ENCODE measurements at places on chromosomes 2 and 18. TPM values are rescaled to one million over a fixed set of nuclear protein-coding genes. Genes with fewer than 3 reads are reported as not detected.

- DNase-seq: no peak
- no peak overlapping the region for H3K27ac ChIP-seq
- H3K27me3 ChIP-seq: peaks cover 8% of the 10 kb centered on the region
- no peak overlapping the region for H3K4me3 ChIP-seq
- peaks cover 7% of the 10 kb centered on the region for H3K4me1 ChIP-seq
- H3K36me3 ChIP-seq: no peaks in the 10 kb centered on the region
These were observed 219.6 kb downstream of the ANAPC1 start for GRCh38 chr2:111664275-111664850.

DNA sequence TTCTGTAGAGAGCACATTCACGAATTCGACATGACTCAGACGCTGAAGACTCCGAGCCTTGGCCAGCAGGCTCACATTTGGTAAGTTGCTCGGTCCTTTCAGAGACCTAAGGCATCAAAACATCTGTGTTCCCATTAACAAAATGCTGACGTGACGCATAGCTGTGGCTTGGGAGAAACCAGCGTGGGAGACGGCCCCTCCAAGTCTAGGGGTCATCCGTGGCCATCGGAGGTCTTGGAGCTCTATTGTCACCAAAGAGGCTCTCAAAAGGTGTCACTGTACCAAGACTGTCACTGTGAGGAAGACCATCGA lies 14.9 kb downstream of the FBLN7 start:
- DNase-seq: no peak
- H3K36me3 ChIP-seq: no peaks in the 10 kb centered on the region
- peaks cover 29% of the 10 kb centered on the region for H3K4me1 ChIP-seq
- no peak overlapping the region for H3K4me3 ChIP-seq
- no peak overlapping the region for H3K27ac ChIP-seq

DNA sequence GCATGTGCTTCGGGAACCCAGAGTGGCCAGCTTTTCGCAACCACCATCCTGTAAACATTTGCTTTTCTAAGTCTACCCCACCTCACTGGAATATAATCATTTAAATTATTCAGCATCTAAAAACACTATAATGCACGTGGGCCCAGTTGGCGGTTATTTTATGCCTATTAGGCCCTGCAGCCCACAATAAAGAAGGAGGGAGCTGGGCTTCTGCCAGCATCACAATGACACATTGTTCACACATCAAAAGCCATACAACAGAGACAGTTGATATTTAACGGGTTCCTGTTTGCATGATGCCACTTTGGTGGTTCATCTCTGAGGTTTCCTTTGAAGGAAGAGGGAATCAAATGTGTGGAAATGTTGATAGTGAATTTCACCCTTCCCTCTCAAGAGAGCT lies 916.0 kb upstream of the CELF4 start:
- no peaks in the 10 kb centered on the region for H3K27me3 ChIP-seq
- no peaks in the 10 kb centered on the region for H3K4me1 ChIP-seq
- H3K4me3 ChIP-seq: no peak overlapping the region
- DNase-seq: no peak

DNA sequence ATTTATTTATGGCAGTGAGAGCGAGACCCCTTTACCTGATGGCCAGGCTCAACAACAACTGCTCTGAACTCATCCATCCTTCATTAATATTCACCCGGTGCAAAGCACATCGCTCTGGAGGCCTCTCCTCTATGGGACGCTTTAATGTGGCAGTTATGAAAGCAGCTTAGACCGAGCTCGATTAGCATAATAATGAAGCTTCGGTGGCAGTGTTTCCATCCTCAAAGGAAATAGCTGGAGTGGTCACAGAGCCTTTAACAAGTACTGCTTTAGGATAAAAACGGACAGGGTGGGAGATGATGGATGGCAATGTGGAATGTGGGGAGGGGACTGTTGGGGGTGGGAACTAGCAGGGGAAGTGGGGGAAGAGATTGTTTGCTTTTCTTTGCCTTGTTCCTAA lies 243.9 kb downstream of the SLC4A3 start:
- no peaks in the 10 kb centered on the region for H3K4me1 ChIP-seq
- no peak overlapping the region for H3K4me3 ChIP-seq
- H3K27me3 ChIP-seq: peaks cover 3% of the 10 kb centered on the region
- H3K27ac ChIP-seq: no peak overlapping the region

DNA sequence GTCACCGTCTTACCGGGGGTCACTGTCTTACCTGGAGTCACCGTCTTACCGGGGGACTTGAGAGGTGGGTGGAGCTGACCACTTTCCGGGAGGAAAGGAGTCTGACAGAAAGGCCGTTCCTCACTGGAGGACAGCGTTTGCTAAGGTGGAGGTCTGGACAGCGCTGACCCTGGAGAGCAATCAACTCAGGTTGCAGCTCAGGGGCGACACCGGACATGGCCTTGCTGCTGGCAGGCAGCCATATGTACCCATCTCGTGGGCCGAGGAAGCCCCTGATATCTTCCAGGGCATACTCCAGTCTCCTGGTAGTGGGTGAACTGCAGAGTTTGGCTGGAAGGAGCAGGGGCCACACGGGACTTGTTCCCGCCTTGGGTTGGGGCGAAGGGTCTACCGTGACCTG lies 234.6 kb upstream of the MYT1L start:
- no peak for DNase-seq
- H3K27me3 ChIP-seq: no peaks in the 10 kb centered on the region
- no peaks in the 10 kb centered on the region for H3K4me1 ChIP-seq
- no peaks in the 10 kb centered on the region for H3K36me3 ChIP-seq
- H3K4me3 ChIP-seq: no peak overlapping the region
- H3K27ac ChIP-seq: no peak overlapping the region

DNA sequence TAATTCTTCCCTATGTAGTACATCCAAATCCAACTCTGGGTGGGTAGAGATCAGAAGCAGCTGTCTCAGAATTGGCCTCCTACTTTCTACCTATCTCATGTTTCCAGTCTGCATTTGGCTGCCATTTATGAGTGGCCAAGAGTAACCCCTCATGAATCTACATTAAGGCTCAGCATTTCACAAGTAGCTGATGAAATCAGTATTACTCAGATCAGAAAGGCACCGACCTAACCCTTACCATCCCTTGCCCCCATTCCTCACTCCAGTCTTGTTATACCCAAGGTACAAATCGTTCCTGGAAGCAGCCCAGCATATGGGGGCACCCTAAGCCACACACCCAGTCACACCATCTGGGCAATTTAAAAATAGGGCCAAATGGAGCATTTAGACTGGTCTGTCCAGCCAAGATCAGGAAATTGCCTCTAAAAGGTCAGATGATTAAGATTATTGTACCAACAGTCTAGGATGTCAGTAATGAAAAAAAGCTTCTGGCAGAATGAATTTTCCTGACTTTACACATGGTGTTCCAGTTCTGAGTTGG lies 37.1 kb downstream of the CD28 start:
- H3K4me3 ChIP-seq: no peak overlapping the region
- H3K27ac ChIP-seq: peak overlapping the region; percentile 37
- H3K36me3 ChIP-seq: peaks cover 15% of the 10 kb centered on the region
- no peaks in the 10 kb centered on the region for H3K27me3 ChIP-seq
- no peak for DNase-seq
- peaks cover 64% of the 10 kb centered on the region for H3K4me1 ChIP-seq

- H3K36me3 ChIP-seq: no peaks in the 10 kb centered on the region
- no peak overlapping the region for H3K4me3 ChIP-seq
- DNase-seq: no peak
- H3K4me1 ChIP-seq: no peaks in the 10 kb centered on the region
- no peak overlapping the region for H3K27ac ChIP-seq
- peaks cover 3% of the 10 kb centered on the region for H3K27me3 ChIP-seq
These were observed 270.6 kb downstream of the BCL11A start for GRCh38 chr2:60282886-60283285.

DNA sequence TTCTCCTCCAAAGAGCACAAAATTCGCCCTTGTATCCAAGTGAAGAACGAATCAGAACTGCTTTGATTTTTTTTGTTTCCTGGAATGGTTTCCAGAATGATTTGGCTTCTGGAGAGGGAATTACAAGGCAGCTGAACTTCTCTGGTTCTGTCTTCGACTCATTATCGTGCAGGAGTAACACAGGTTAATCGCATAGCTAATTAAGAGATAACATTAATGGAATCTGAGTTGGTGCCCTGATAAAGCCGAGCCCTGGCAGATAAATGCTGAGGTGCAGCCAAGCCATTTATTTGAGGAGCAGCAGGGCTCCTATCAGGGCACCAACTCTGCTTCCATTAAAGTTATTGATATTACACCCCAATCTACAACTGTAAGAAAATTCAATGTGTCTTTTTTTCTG lies 433.7 kb downstream of the ZNF521 start:
- H3K27ac ChIP-seq: no peak overlapping the region
- no peaks in the 10 kb centered on the region for H3K4me1 ChIP-seq
- DNase-seq: no peak
- peaks cover under 1% of the 10 kb centered on the region for H3K27me3 ChIP-seq
- no peaks in the 10 kb centered on the region for H3K36me3 ChIP-seq

- no peak for DNase-seq
- no peak overlapping the region for H3K27ac ChIP-seq
- no peak overlapping the region for H3K4me3 ChIP-seq
- H3K36me3 ChIP-seq: no peaks in the 10 kb centered on the region
- H3K27me3 ChIP-seq: no peaks in the 10 kb centered on the region
These were observed 243.3 kb upstream of the KCNJ3 start for GRCh38 chr2:154455166-154455565.

GRCh38 chr2:141942006-141942789 lies 188.6 kb downstream of the LRP1B start:
- H3K4me3 ChIP-seq: no peak overlapping the region
- no peak for DNase-seq
- H3K27ac ChIP-seq: no peak overlapping the region
- H3K4me1 ChIP-seq: no peaks in the 10 kb centered on the region
- no peaks in the 10 kb centered on the region for H3K27me3 ChIP-seq

GRCh38 chr2:188979187-188980114 lies 5.3 kb downstream of the COL3A1 start:
- H3K4me1 ChIP-seq: no peaks in the 10 kb centered on the region
- no peak for DNase-seq
- H3K27ac ChIP-seq: no peak overlapping the region
- peaks cover 4% of the 10 kb centered on the region for H3K27me3 ChIP-seq
- no peaks in the 10 kb centered on the region for H3K36me3 ChIP-seq

ZNF396 gene
- total RNA-seq: 2.8 TPM

HOXD4 gene
- total RNA-seq: not detected

SERPINB8 gene
- 7.3 TPM for total RNA-seq

ANKRD62 gene
- not detected for total RNA-seq

EHBP1 gene
- total RNA-seq: 27.2 TPM

TUBA3E gene
- total RNA-seq: not detected

PDCD1 gene
- 5.4 TPM for total RNA-seq
